ENCODE measurements at places on chromosomes 11 and 22.

GRCh38 chr22:36767035-36767775 lies 8.7 kb downstream of the IFT27 start:
- DNase-seq, result no peak

DNA sequence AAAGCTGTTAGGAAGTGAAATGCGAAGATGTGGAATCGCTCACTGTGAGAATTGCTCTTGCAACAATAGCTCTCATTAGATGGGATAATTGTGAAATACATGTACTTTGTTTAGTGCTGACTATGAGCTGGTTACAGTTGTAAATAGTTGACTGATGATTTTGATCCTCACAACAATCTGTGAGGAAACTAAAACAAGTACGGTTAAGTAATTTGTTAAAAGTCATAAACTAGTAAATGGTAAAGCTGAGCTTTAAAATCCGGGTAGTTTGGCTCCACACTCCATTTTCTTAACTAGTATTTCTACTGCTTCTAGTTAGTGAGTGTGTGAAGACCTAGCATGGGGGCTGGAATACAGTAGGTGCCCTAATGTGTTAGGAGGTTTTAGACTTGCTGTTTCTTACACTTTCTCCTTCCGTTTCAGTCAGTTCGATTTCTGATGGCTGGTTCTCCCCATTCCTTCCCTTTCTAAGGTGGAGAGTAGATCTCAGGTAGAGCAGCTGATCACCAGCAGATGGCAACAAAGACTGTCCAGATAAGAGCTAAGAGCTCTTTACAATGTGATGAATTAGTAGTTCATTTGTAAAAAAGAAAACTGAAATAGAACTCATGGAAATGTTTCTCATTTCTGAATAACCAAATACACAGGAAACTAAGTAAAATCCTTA lies 16.3 kb upstream of the CYP2R1 start:
- peak; percentile 37 for DNase-seq

DNA sequence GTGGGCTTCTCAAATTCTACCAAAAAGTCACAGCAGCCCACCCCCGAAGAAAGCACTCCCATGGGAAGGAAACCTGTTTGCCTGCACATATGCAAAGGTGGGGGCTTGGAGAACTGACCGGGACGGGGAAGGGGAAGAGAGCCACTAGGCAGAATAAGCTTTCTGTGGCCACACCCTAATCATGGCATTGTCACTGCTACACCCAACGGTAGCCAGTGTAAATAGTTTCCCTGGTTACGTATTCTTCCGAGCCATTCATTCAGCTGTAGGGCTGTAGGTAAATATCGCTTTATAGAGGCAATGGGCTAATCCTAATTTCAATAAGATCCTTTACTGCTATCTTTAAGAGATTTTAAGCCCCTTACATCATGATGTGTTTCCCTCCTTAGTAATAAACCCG lies 61.7 kb downstream of the PRDM11 start:
- no peak for DNase-seq

- DNase-seq, result no peak
Observed at GRCh38 chr11:65611758-65612603, 2.0 kb downstream of the MAP3K11 start.

GRCh38 chr11:4636136-4636535 lies 1.1 kb upstream of the OR51D1 start:
- DNase-seq, result no peak

DNA sequence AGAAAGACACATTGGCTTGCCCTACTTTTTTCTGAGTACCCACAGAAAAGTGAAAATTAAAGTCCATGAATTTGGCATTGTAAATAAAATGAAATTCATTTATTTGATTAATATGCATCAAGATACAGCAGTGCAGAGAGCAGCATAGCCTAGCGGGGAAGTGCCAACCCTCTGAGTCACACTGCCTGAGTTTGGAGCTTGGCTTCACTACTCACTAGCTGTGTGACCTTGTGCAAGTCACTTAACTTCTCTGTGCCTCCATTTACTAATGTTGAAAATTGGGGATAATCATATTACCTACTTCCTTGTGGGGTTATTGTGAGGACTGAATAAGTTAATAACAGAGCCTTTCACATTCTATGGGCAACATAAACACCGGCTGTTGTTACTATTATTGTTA lies 111.5 kb upstream of the CSNK2A3 start:
- no peak for DNase-seq

Measured in retina (tissue), 1 donor.